Smooth muscle cell of trachea (primary cell): ENCODE measurements at places on chromosomes 11 and 22. TPM values are rescaled to one million over a fixed set of nuclear protein-coding genes. Genes with fewer than 3 reads are reported as not detected.

Gene SCGB1D2
- not detected in 2 replicates for total RNA-seq

Gene MICAL2
- 86.4 and 97.4 TPM in 2 replicates for total RNA-seq

Gene CD248
- total RNA-seq, result 341 and 371 TPM in 2 replicates

Gene TBX10
- total RNA-seq, result not detected in 2 replicates

Gene NCAM1
- 0.15 TPM in 1 of 2 replicates, not detected in the other for total RNA-seq

Gene PANX2
- 0.17 and 0.29 TPM in 2 replicates for total RNA-seq
